ENCODE measurements at places on chromosomes 5 and 9.

- DNase-seq: no peak
These were observed 134.7 kb downstream of the MACIR start for GRCh38 chr5:103393101-103393754.

DNA sequence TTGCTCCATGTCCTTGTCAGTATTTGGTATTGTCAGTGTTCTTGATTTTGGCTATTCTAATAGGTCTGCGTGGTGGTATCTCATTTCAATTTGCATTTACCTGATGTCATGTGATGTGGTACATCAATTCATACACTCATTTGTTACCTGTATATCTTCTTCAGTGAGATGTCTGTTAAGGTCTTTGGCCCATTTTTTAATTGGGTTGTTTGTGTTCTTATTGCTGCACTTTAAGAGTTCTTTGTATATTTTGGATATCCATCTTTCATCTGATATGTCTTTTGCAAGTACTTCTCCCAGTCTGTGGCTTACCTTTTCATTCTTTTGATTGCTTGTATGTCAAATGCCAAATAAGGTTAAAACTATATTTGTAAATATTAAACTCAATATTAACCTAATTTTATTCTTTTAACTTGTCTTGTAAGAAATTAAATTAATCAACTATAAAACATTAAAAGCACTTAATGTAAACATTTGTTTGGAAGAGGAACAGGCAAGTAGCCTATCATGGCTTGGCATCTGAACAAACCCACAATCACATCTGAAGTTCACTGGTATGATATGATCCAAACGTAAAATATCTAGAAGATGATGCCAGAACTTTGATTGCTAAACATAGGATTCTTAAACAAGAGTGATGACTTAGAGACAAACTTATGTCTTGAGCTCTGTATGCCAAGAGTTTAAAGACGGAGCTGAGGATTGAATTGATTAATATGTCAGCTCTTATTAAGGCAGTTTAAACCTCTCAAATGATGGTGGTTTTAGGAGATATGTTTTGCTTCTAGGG, 587.3 kb downstream of the ANXA1 start:
- DNase-seq: no peak

DNA sequence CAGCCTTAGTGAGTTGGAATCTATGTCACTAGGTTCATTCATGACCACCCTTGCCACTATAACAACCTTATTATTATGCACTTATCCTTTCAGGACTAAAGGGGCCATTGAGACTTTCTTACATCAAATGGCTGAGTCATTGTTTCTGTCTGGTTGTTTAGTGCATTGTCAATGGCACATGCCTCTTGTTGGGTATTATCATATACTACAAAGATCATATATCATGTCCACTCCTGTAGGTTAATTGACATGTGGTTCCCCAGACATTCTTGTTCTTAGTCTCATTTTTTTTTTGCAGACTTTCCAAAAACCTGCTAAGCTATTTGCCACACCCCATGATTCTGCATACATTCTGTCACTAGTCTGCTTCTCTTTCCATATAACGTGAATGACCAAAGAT, 66.7 kb upstream of the PRDM9 start:
- no peak for DNase-seq

GRCh38 chr5:135439231-135440205, 7.6 kb downstream of the DCANP1 start:
- no peak for DNase-seq

- DNase-seq: no peak
These were observed 64.8 kb upstream of the ADCY2 start for GRCh38 chr5:7331131-7331530.

GRCh38 chr5:33892620-33893137, 889 bp upstream of the ADAMTS12 start:
- DNase-seq: no peak

DNA sequence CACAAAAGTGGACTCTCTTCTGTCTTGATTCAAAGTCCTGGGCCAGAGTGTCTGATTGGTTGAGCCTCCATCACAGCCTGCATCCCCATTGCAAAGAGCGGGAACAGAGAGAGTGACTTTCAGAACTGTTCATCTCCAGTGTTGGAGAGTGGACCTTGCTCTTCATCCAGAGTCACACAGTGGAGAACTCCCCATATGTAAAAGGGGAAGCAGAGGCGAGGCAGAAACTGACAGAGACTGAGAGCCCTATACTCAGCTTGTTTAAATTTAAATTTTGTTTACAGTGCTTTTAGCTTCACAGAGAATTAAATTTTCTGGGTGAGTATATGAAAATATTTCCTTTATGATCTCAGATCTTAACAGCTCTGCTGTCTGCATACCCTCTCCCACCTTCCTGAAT, 70.0 kb upstream of the SSBP2 start:
- no peak for DNase-seq

DNA sequence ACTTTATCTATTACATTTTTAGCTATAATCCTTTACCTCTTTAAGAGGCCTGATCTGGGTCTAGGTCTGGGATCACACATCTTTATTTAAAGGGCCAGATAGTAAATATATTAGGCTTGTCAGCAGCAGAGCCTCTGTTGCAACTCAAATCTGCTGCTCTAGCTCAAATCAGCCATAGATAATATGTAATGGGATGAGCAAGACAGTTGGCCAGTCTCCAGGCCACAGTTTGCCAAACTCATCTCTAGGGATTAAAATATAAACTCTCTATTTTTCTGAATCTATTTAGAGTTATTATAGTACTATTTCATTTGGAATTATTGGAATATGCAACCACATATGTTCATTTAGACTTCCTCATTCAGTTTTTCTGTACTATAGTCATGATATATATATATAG, 115.9 kb upstream of the MINAR2 start:
- no peak for DNase-seq

- DNase-seq: no peak
These were observed 24.7 kb upstream of the TMEM250 start for GRCh38 chr9:136143215-136144001.

All from stimulated activated CD4-positive, alpha-beta T cell treated with anti-CD3 and anti-CD28 coated beads, Interleukin-1b, Interleukin-23, amount 100 ng/mL, for 48 hours (primary cell).